ENCODE measurements at places on chromosomes 11 and 22. TPM values are rescaled to one million over a fixed set of nuclear protein-coding genes. Genes with fewer than 3 reads are reported as not detected.

The CATSPERZ gene
- total RNA-seq: not detected

The RBM14 gene
- 104 TPM for total RNA-seq

The RAG2 gene
- total RNA-seq: not detected

The OR8D1 gene
- not detected for total RNA-seq

The SLC22A8 gene
- total RNA-seq: not detected

DNA sequence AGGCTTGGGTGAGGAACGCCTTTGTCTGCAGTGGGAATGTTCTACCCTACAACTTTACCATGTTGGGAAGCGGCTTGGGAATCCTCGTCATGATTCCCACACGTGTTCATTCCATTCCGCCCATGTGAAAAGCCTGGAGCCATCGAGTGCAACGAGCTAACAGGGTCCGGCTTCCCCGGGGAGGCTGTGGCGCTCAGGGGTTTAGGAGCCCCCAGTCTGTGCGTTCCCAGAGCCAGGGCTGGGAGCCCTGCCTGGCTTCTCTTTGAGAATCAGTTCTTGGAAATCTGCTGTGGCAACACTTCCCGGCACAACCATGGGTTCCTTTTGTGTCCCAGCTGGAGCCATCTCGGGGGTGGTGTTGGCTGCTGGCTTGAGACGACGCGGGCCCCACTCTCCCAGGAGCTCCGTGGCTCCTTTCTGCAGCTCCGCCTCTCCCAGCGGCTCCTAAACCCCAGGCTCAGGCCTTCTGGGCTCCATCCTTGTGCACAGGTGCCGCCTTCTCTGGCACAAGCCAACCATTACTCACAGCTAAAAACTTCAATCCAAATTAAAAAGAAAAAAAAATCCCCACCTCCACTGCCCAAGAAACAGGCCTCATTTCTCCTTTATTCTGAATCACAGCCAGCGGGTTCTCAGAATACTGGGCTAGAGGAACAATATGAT, 18.7 kb upstream of the PPFIA1 start:
- DNase-seq: no peak

DNA sequence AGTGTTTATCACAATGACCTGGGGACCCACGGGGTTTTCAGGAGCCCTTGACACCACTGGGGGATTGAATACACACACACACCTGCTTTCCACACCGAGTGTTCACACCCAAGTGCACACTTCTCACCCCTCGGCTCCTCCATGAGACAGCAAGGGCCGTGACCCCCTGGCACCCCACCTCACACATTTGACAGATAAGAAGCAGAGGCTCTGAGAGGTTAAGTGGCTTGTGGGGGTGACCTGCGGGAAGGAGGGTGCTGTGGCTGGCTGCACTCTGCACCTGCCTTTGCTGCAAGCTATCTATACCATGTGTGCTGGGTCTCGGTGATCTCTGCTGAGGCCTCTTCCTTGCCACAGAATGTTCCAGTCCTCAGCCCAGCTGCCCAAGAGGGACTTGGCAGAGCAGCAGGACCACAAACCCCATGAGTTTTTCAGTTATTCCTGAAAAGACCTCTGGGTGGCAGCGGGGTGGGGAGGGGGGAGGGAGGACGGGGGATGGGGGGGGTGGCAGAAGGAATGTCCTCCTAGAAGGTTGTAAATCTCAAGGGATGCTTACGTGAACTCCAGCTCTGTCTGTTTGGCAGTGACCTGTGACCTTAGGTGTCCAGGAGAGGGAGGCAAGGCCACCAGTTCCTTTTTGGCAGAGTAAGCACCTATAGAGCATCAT, 47.9 kb upstream of the RFPL3 start:
- DNase-seq: no peak

DNA sequence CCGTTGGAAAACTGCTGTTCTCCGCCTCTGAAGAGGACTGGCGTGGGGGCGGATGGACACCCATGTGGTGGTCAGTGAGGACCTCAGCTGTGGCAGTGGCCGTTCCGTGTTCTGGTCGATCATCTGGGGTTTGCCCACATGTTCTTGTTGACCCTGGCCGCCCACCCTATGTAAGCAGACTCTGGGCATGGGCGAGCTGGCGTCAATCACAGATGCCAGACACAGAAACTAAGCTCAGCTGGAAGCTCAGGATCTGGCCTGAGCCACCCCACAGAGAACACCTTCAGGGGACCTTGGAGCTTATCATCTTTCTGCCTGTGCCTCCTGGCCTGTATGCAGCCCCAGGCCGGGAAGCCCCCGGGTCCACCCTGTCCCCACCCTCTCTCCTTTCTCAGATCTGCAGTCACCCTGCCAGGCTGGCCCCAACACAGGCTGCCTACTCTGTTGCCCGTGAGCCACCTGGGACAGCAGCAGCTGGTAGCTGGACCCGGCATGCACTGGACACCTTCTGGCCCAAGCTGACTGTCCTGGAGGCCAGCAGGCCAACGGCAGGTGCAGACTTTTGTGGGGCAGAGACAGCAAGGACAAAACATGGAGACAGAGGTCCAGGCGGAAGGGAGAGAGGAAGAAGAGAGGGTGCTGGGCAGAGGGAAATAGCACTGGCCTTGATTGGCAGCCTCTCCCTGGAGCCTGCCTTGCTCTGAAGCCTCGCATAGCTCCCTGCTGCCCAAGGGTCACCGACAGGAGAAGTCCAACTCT, 91.5 kb downstream of the PHF21B start:
- DNase-seq: peak; percentile 36

DNA sequence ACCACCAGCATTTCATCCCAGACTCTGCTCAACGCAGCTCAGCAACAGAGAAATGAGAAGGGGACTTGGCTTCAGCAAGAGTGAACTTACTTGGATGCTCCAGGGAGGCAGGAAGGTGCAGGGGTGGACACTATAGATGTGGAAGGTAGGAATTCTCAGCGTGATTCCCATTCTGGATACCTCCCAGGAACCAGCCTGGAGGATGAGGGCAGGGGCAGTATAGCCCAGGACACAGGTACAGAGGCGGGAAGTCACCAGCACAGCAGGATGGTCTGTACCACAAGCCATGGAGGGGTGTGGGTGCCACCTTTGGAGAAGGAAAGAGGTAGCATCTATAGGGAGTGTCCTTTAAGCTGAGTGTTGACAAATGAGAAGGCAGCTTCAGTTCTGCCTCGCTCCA, 1275.2 kb downstream of the TBC1D22A start:
- DNase-seq: no peak

DNA sequence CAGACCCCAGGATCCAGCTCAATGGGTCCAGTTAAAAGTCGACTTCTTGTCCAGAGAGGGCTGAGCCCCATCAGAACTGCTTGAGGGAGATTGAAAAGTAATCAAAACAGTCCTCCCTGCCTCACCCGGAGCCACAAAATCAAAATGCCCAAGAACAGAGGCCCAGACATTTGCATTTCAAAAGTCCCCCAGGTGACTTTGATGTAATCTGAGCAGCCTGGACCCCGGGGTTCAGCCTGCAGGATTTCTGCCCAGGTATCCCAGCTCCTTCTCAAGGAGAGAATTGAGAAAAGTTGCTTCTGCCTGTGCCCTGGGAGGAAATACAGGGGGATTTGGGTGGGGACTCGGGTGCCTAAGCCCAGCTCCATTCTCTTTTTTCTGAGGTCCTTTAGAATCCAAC, 1385.0 kb downstream of the TBC1D22A start:
- DNase-seq: peak; percentile 52

- DNase-seq: no peak
These were observed 58.9 kb downstream of the FBXO7 start for GRCh38 chr22:32533265-32534111.

DNA sequence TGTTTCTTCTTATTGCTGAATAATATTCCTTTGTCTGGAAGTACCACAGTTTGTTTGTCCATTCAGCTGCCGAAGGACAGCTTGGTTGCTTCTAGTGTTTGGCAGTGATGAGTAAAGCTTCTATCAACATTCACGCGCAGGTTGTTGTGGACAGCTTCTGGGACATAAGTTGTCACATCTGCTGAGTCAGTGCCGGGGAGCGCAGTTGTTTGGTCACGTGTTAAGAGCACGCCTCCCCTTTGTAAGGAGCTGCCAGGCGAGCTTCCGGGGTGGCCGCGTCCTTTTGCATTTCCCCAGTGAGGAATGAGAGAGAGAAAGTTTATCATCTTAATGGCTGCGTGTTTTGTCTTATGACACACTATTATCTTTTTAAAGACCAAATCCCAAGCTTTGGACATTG, 30.3 kb downstream of the SAMM50 start:
- no peak for DNase-seq

- DNase-seq: peak; percentile 67
These were observed 1.8 kb downstream of the SLC16A8 start for GRCh38 chr22:38081941-38082828.

DNA sequence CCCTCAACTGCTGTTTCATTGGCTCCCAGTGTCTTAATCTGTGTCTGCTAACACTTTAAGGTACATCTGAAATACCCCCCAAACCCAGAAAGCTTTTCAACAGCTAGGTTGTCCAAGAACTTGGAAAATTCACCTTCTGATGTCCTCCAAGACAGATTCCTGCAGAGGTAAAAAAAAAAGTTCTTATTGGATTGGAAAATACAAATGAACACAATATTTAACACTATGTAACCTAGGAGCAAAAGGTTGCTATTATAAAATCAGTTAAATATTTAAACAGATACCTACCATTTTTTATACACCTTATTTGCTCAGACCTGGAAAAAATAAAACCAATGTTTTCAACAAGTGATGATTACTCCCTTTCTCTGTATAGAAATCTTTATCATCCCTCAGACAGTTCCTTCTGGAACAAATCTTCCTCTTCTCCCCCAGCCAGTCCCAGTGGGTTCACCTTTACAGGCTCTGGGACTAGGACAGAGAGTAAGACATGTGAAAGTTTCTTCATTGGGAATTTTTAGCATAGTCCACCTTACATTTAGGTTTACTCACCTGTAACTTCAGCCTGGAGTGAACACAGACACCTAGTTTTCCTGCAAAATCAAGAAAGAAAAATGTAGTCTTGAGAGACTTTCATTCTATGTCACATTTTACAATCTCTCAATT, 13.3 kb upstream of the WDR74 start:
- no peak for DNase-seq

DNA sequence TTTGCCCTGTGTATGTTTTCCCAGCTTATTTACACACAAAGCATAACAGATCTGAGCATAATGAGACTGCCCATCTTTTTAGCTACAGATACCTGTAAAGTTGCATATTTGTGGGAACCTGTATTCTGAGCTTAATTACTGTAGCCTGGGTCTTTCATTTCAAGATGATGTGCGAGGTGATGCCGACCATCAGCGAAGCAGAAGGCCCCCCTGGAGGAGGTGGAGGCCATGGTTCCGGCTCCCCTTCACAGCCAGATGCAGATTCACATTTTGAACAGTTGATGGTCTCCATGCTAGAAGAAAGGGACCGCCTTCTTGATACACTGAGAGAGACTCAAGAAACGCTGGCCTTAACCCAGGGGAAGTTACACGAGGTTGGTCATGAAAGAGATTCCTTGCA, 1.5 kb downstream of the PPFIA1 start:
- no peak for DNase-seq

DNA sequence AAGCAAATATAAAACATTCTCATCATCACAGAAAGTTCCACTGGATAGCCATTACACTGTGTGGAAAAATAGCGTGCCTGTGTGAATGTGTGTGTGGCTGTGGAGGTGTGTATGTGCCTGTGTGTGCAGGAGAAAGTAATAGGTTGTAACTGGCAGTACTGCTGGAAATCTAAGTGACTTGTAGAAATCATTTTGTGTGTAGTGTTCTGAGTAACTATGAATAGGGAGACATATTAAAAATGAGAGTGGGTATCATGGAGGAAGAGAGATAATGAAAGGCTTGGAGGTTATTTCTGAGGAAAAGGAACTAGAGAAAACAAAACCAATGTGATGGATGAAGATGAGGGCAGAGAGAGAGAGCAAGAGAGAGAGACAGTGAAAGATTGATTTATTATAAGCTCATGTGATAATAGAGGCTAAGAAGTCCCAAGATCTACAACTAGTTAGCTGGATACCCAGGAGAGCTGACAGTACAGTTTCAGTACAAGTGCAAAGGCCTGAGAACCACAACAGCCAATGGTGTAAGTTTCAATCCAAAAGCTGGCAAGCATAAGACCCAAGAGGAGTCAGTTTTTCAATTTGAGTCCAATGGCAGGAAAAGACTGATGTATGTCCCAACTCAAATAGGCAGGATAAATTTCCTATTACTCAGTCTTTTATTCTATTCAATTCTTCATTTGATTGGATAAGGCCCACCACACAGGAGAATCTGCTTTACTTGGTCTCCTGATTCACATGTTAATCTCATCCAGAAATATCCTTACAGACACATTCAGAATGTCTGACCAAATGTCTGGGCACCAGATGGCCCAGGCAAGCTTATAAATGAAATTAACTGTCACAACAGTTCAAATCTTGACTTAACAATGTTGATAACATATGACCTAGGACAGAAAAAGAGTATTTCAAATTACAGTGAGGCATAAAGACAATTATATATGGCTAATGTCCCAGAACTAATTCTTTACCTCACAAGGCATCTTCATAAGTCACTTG, 14.9 kb downstream of the KBTBD3 start:
- DNase-seq: no peak

DNA sequence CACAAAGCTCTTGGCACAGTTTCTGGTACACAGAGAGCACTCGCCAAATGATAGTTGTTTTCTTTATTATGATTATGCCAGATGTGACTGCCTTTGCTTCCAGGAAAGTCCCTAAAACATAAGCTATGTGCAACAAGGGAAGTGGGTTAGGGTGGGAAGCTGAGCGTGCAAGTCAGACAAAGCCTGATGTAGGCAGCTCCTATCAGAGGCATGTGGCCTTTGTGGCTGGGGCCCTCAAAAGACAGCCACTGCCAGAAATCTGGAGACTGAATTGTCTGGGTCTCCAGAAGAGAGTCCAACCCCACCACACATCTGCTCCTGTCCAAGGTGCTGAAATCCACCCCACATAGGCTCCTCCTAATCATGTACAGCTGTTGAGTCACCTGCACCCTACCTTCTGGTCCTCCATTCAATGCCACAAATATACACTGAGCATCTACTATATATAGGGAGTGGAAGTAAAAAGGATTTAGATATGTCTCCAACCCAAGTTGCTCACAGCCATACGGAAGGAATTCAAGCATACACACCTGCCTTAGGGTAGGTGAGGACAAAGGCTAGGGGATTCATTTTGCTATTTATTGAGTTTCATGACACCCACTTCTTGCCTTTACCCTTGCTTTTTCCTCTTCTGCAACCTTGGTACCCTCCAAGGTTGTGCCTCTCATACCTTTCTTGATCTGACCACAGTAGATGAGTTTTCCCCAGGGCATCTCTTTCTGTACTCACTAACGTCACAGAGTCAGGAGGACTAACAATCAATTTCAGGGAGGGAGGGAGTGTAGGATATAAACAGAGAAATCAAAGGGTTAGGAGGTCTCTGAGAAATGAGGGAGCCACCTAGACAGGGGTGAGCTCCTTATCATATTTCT, 12.4 kb downstream of the SEC14L3 start:
- DNase-seq: peak; percentile 82

DNA sequence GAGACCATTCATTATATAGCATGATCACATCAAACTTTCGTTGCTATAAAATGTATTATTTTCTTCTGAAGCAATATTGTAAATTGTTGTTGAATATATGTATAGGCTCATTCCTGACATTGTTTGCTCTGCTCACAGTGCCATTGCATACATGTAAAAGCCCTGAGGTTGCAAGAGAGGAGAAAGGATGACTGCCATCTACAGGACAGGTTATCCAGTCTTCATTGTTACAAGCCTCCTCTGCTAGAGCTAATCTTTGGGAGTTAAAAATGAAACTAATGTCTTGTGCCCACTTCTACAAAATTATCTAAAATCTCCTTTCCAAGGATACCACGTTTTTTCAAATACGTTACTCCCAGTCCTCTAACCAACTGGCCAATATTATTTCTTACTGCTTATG, 16.4 kb upstream of the OR5AL1 start:
- DNase-seq: no peak
